ENCODE measurements at places on chromosomes 6 and 20.

DNA sequence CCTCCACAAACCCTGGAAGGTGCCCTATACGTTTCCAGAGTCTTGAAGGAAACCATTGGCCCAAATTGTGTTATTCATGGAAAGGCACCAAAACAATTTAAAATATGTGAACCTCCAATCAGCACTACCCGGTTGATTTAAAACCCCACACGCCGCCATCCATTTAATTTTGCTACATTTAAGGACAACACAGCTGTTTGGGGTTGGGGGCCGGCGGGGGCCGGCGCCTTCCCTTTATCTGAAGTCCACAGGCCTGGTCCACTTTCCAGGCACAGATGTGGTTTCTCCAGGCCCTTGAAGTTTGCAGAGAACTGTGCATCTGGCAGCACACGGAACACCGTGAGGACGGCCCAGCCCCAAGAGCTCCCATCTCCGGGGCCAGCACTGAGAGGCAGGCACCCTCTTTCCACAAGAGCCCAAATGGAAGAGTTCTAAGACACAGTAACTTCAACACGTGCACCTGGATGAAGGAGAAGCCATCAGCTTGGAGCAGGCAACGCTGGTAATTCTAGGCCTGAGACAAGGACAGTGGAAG, 16.8 kb upstream of the FRMD1 start:
- DNase-seq = no peak

- peak; percentile 35 for DNase-seq
Measured at GRCh38 chr20:33664085-33664761, 2.1 kb downstream of the C20orf144 start.

DNA sequence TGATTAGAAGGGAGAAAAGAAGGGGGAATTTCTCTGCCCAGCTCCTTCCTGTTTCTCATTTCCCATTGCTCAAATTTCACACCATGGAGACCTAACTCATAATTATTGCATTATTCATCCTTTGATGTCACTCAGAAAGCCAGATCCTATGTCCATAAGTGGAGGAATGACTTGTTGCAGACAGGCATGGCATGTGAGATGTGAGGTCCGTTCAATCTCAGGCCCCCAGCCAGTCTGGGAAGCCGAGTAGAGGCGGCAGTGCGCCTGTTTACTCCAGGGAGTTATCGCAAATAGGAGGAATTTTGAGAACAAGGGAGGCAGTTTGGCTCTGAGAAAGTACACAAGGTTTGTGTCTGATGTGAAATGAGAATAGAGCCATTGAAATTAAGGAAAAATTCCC, 26.9 kb upstream of the MOCS1 start:
- DNase-seq = no peak

GRCh38 chr6:48542191-48542590, 431.2 kb upstream of the PTCHD4 start:
- DNase-seq = no peak

DNA sequence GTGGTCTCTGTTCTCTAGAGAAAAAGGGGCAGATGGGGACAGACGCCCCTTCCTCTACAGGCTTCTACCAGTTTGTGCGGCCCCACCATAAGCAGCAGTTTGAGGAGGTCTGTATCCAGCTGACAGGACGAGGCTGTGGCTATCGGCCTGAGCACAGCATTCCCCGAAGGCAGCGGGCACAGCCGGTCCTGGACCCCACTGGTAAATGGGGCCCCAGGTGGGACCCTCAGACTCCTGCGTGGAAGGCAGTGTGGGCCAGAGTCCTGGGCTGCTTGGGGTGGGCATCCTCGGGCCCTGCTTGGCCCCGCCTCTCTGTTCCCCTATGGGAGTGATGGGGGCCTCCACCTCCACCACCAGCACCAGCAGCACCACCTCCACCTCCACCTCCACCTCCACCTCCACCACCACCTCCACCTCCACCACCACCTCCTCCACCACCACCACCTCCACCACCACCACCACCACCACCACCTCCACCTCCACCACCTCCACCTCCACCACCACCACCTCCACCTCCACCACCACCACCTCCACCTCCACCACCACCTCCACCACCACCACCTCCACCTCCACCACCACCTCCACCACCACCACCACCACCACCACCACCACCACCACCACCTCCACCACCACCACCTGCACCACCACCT, 3.2 kb upstream of the TNFRSF6B start:
- no peak for DNase-seq

DNA sequence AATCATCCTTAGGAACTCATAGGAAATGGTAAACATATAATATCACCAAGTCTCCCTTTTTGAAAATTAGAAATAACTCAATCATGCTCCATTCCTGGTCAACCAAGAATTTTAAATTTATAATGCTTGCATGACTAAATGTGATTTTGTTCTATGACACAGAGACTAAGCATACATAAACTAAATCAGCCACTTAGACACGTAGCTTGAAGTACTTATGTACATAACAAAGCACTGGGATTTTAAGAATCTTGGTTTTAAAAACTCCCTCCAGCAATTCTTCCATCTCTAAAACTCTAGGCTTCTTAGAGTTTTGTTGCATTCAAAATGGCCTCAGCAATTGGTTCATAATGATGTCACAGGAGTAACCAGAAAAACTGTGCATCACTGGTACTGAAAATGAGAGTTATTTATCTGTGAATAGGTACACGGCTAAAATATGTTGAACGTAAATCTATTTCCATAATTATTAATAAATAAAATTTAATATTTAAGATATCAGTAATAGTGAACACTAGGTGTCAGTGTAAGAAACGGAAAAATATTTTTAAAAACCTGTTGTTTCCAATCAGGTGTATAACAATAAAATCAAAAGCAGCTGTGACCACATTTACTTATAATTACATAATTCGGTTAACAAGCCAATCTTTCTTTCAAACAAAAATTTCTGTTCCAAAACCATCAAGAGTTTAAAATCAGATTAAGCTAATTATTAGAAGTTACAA, 241.6 kb upstream of the RUNX2 start:
- no peak for DNase-seq

DNA sequence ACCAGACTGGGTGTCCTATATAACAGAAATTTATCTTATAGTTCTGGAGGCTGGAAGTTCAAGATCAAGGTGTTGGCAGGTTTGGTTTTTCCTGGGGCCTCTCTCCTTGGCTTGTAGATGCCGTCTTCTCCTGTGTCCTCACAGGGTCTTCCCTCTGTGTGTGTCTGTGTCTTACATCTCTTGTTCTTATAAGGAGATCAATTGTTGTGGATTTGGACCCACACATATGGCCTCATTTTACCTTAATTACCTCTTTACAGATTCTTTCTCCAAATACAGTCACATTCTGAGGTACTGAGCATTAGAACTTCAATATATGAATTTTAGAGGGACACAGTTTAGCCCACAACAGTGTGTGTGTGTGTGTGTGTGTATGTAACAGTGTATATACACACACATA, 74.5 kb downstream of the EDN1 start:
- no peak for DNase-seq

GRCh38 chr6:31574106-31575061, 981 bp upstream of the TNF start:
- no peak for DNase-seq

DNA sequence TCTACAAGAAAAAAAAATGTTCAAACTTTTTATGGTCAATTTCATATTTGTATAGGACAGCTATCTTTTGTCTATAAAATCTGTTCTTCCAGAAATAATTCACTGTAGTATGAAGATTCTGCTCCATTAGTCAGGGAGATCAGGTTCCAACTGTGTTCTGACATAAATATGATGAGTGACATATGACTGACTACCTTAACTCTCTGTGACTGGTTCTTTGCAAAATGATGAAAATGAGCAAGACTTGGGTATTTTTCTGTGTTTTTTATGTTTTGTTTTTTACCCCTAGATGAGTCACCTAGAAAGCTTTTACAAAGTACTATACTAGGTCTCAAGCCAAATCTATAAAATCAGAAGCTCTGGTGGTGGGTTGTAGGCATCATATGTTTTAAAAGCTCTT, 229.6 kb downstream of the MMUT start:
- no peak for DNase-seq

DNA sequence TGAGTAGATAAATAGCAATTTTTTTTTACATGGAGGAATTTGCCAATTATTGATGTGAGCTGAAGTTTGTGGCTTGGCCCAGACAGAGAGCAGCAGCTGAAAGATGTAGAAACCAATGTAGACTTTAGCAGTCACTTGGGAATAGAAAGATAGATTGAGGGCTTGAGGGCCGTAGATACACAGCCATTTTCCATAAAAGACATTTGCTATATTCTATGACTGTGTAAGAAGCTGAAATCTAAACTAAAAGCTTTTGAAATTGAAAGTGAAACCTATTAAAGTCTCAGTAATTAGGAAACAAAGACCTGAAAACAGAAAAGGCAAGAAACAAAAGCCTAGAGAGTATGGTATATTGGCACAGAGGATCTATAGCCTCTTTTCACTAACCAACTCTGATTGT, 332.7 kb downstream of the CENPW start:
- no peak for DNase-seq

DNA sequence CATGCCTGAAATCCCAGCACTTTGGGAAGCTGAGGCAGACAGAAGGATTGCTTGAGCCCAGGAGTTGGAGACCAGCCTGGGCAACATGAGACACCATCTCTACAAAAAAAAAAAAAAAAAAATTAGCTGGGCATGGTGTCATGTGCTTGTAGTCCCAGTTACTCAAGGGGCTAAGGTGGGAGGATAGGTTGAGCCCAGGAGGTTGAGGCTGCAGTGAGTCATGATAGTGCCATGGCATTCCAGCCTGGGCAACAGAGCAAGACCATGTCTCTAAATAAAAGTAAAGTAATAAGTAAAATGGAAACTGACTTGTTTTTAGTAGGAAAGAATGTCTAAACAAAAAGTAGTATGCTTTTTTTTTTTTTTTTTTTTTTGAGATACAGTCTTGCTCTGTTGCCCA, 240.7 kb downstream of the ARID1B start:
- no peak for DNase-seq

- no peak for DNase-seq
Measured at GRCh38 chr6:66623050-66623449, 916.0 kb upstream of the EYS start.

- DNase-seq = no peak
Measured at GRCh38 chr6:166778776-166779175, 151.7 kb upstream of the RPS6KA2 start.

DNA sequence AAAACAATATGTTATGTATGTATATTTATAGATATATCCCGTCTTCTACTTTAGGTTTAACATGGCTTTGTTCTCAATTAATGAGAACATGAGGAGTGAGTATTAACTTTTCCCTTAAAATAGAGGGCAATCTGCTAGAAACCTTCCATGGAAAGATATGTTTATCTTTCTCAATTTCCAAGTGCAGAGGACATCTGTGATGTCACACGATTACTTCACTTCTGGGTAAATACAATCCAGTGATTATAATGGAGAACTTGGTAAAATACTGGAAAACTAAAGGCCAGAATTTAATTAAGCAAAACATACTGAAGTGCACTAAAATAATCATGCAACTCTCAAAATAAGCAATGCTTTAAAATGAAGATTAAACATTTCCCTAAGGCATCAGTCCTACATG, 11.9 kb upstream of the MRAP2 start:
- no peak for DNase-seq

- no peak for DNase-seq
Measured at GRCh38 chr6:8268156-8268555, 165.8 kb upstream of the EEF1E1 start.

- DNase-seq = no peak
Measured at GRCh38 chr20:57943291-57943690, 233.5 kb upstream of the PMEPA1 start.

GRCh38 chr6:157068691-157069324, 254.5 kb downstream of the TMEM242 start:
- no peak for DNase-seq

GRCh38 chr6:54060286-54060685, 51.0 kb upstream of the MLIP start:
- DNase-seq = no peak

GRCh38 chr6:1575210-1576041, 34.3 kb upstream of the FOXC1 start:
- DNase-seq = no peak

DNA sequence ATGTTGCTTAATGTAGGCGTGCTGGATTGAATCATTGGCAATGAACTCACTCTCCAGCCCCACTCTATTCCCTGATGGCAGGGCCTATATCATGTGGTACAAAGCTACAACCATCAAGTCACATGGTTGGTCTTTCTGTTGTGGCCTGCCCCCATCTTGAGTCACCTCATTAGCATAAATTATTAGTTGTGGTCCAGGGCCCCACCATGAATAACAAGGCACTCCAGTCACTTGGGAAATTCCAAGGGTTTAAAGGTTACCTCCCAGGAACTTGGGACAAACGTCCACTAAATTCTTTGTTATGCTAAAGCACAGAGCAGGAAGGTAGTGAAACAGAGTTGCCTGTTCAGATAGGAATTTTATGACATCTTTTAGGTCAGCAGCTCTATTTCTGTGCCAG, 193.7 kb downstream of the SLC35F1 start:
- peak; percentile 34 for DNase-seq

DNA sequence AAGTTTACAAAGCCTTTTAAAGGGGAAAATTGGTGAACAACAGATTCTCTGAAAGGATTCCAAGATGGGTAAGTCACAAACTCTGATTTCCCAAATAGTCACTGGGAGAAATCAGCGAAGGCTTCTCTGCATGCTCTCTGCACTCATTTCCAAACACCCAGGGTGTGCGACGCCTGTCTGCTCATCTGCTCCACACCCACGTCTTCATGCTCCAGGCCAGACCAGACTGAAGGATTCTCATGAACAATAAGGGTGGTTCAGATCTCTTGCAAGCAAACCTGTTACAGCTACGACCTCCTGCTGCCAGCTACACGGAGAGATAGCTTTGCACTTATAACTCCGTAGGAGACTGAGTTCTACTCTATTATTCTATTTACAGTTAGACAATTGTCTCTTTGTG, 1.4 kb downstream of the MC3R start:
- no peak for DNase-seq

- DNase-seq = no peak
Measured at GRCh38 chr6:3963426-3963825, 114.3 kb downstream of the FAM50B start.

DNA sequence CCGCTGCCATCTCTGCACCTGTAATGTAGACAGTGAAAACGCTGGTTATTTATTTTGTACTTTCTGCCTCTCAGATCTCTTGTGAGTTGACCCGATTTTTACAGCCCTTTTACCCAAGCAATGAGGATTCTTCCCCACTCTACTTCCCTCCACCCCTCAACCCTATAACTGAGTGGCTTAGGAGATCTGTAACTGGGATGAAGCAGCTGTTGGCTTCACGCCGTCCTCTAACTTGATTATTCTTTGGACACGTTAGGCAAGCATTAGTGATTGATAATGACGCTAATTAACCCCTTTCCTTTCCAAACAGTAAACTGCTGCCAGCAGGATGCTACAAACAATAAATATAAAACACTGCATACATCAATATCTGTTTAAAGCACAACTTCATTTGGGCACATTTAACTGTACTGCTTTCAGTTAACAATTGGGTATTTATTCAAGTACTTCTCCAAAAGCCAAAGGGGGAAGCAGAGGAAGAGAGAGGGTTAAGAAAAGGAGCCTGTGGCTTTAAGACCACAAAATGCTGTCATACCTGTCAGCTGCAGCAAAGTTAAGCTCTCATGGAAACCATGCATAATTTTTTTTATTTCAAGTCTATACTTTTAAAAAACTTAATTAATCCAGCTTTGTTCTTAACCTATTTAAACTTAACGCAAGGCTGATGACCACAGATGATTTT, 21.2 kb downstream of the TFAP2A start:
- no peak for DNase-seq

Measured in HAP-1 (cell line).